Activated CD4-positive, alpha-beta T cell treated with anti-CD3 and anti-CD28 coated beads for 1 hour (primary cell): ENCODE measurements at places on chromosomes 3 and 15.

DNA sequence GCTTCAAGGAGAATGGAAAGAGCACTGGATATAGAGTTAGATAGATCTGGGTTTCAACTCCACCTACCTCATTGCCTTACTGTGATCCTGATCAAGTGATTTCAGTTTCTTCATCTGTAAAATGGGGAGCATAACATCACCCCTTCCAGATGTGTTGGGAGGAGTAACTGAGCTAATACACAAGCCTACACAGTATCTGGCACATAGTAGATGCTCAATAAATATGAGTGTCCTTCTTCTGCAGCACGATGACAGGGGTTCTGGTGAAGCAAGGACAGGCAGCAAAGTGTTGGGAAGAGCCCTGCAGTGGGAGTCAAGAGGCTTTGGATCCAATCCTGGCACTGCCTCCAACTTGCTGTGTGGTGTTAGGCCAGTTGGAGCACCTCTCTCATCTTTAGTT lies 270.0 kb downstream of the UACA start:
- no peak for DNase-seq

- no peak for DNase-seq
Measured at GRCh38 chr15:40487816-40488682, 17.3 kb downstream of the CHST14 start.

GRCh38 chr3:175518459-175518858 lies 659.3 kb downstream of the NAALADL2 start:
- DNase-seq = no peak

GRCh38 chr15:76185716-76186115 lies 125.6 kb downstream of the ETFA start:
- DNase-seq = no peak

- no peak for DNase-seq
Measured at GRCh38 chr15:71129669-71130068, 14.4 kb downstream of the THSD4 start.

DNA sequence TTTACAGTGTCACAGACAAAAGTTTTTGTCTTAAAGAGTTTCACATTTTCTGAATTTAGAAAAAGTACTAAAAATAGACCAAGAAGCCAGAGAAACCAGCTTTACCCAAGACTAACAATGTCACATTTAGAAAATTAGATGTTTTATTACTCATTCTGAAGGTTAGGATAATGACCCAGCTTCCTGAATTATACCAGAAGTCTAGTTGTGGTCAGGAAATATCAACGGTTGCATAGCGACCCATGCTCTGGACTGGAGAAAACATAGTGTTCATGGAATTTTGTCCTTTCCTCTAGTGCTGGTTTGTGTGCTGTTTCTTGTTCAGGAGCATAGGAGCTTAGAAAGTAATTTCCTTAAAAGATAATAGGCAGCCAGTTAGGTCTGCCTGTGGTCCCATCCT lies 59.0 kb downstream of the DPPA2 start:
- DNase-seq = no peak

- no peak for DNase-seq
Measured at GRCh38 chr3:116350119-116350733, 95.1 kb downstream of the LSAMP start.

GRCh38 chr3:22228705-22229104 lies 477.7 kb upstream of the ZNF385D start:
- DNase-seq = no peak
